Upper lobe of left lung (tissue), 6 donors: ENCODE measurements at places on chromosomes 4 and X. TPM values are rescaled to one million over a fixed set of nuclear protein-coding genes. Genes with fewer than 3 reads are reported as not detected.

PNMA5 gene
- not detected for total RNA-seq

FGG gene
- total RNA-seq: 9.9 TPM

ENOPH1 gene
- 10.9 TPM for total RNA-seq

DCAF12L2 gene
- total RNA-seq: 0.10 TPM

SHISA3 gene
- total RNA-seq: 1.4 TPM

IL1RAPL1 gene
- 0.46 TPM for total RNA-seq

FRYL gene
- total RNA-seq: 89.1 TPM

SPACA5 gene
- total RNA-seq: not detected

GRCh38 chrX:94831364-94831763 is 1157.4 kb downstream of the FAM133A start:
- no peaks in the 10 kb centered on the region for H3K36me3 ChIP-seq
- no peaks in the 10 kb centered on the region for H3K27me3 ChIP-seq
- no peaks in the 10 kb centered on the region for H3K4me1 ChIP-seq
- H3K4me3 ChIP-seq: no peak overlapping the region
- no peak overlapping the region for H3K27ac ChIP-seq
- DNase-seq: no peak

DNA sequence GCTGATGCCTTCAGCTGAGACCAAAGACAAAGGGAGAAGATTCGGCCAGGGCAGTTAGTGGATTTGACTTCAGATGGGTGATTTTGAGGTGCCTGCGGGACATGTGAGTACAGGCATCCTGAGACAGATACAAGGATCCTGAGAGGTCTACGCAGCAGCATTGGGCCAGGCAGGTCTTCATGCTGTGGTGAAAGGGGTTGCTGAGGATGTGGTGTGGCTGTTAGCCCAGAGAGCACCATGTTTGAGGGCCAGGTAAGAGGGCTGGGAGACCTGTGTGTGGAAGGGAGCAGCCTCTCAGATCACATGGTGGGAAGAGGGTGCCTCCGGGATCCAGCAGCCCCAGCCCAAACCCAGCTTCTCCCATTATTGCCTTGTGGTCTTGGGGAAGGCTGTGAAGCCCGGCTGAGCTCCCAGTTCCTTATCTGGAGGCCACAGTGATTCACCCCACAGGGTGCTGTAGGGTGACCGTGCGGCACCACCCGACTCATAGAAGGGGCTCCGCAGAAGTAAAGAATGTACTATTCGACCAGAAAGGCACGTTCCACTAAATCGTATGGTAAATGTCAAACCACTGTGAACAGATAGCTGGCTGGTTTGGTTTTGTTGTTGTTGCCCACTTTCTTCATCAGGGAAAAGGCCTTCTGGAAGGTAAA is 27.7 kb upstream of the TADA2B start:
- H3K4me3 ChIP-seq: no peak overlapping the region
- no peaks in the 10 kb centered on the region for H3K27me3 ChIP-seq
- no peak overlapping the region for H3K27ac ChIP-seq
- peaks cover 49% of the 10 kb centered on the region for H3K36me3 ChIP-seq
- no peaks in the 10 kb centered on the region for H3K4me1 ChIP-seq

GRCh38 chrX:9383655-9384054 is 81.2 kb upstream of the TBL1X start:
- no peak overlapping the region for H3K4me3 ChIP-seq
- H3K27me3 ChIP-seq: no peaks in the 10 kb centered on the region
- no peaks in the 10 kb centered on the region for H3K36me3 ChIP-seq
- no peaks in the 10 kb centered on the region for H3K4me1 ChIP-seq
- DNase-seq: no peak

GRCh38 chrX:2486476-2487133 is 14.2 kb downstream of the DHRSX start:
- H3K4me1 ChIP-seq: no peaks in the 10 kb centered on the region
- peaks cover 50% of the 10 kb centered on the region for H3K36me3 ChIP-seq
- no peaks in the 10 kb centered on the region for H3K27me3 ChIP-seq

DNA sequence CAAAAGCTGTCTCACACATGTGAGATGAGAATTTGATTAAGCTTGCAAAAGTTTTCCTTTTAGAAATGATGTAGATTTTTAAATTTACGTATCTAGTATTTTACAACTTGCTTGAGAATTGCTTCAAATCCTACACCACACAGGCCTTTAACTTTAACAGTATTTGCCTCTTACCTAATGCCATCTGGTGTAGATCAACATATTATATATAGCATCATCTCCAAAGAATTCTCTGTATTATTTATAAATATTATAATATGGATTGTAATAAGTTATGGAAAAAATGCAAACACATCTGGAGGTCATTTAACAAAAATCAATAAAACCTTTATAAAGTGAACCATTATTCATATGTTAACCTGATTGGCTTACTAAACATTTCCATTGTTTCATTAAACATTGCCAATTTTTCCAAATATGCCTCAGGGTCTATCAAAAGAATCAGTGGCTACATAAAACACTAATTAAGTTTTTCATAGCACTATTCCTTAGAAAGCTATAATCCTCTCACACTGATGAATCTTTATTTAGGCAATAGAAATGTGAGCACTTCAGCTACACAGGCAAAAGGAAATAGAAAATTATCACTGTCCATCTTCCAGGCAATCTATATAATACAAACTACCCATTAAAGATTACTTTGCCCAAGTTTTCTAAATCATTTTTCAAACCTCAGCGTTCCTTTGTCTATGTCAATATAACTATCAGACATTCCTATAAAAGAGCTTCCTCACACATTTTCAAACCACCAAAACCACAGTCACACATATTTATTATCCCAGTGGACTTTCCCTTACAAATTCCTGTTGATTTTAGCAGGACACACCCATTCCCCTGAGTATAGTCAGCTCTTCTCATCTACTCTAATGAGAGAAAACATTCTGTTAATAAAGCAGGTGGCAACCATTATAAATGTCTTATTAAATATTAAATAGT is 83.5 kb upstream of the INTU start:
- no peaks in the 10 kb centered on the region for H3K36me3 ChIP-seq
- H3K4me1 ChIP-seq: no peaks in the 10 kb centered on the region
- H3K27me3 ChIP-seq: no peaks in the 10 kb centered on the region
- no peak overlapping the region for H3K27ac ChIP-seq

DNA sequence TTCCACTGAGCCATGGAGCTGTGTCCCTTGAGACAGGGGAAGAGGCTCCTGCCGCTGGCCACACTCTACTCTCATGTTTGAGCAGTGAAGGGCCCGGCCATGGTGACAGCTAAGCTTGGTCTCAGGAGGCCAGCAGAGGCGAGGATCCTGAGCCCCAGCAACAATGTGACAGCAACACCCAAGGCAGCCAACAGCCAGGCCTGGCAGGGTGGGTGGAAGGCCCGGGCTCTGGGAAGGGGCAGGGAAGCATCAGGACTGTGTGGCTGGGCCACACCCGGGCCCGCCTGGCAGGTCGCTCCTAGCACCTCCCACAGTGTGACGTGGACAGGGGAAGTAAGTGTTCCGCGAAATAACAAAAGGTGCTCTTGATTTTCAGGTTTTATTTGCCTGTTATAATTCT is 24.8 kb downstream of the L1CAM start:
- DNase-seq: no peak
- H3K4me1 ChIP-seq: no peaks in the 10 kb centered on the region
- H3K4me3 ChIP-seq: no peak overlapping the region
- no peaks in the 10 kb centered on the region for H3K36me3 ChIP-seq
- H3K27me3 ChIP-seq: no peaks in the 10 kb centered on the region

- no peaks in the 10 kb centered on the region for H3K27me3 ChIP-seq
- H3K27ac ChIP-seq: no peak overlapping the region
- no peak overlapping the region for H3K4me3 ChIP-seq
- no peaks in the 10 kb centered on the region for H3K4me1 ChIP-seq
- H3K36me3 ChIP-seq: no peaks in the 10 kb centered on the region
These were observed 345.4 kb downstream of the STIM2 start for GRCh38 chr4:27206009-27206408.

GRCh38 chr4:138680989-138681604 is 334.5 kb upstream of the NOCT start:
- no peaks in the 10 kb centered on the region for H3K36me3 ChIP-seq
- no peak overlapping the region for H3K4me3 ChIP-seq
- DNase-seq: no peak

DNA sequence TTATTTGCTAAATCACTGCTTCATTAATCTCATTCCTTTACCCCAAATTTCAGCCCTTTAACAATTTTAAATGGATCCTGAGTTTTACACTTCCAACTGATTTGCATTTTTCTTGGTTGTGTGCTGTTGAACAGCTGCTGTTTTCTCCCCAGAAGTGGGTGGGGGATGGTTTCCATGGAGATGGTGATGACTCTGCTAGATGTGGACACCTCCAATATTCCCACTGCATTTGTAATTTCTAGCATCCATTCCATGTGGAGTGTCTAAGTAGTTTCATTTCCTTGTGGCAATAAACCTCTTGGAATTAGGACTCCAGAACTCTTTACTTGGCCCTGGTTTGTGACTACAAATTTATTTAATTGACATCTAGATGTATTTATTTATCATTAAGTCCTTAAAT is 330.4 kb downstream of the GBA3 start:
- no peaks in the 10 kb centered on the region for H3K4me1 ChIP-seq
- DNase-seq: no peak
- H3K27ac ChIP-seq: no peak overlapping the region

- DNase-seq: no peak
- H3K27ac ChIP-seq: peak overlapping the region; percentile 12
- no peak overlapping the region for H3K4me3 ChIP-seq
- H3K36me3 ChIP-seq: no peaks in the 10 kb centered on the region
- H3K27me3 ChIP-seq: no peaks in the 10 kb centered on the region
These were observed 74.6 kb upstream of the STOX2 start for GRCh38 chr4:183830438-183830985.

DNA sequence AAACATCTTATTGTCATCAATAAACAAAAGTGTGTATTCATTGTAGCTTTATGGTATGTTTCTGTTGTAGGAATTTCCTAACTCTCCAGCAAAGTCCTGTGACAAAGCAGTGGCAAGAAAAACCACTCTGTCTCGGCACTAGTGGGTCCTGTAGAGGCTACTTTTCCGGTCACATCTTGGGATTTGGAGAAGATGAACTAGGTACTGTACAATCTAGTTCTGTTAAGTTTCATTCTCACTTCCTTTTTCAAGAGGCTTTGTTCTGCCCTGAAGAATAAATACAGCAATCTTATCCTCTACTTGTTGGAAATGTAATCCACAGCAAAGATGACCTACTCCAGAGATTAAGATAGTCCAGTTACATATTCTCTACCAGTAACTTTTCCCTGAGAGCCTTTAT is 69.3 kb downstream of the HHIP start:
- H3K27ac ChIP-seq: no peak overlapping the region
- H3K4me3 ChIP-seq: no peak overlapping the region
- no peaks in the 10 kb centered on the region for H3K36me3 ChIP-seq
- no peaks in the 10 kb centered on the region for H3K27me3 ChIP-seq
- no peaks in the 10 kb centered on the region for H3K4me1 ChIP-seq

GRCh38 chrX:15425024-15425423 is 40.8 kb upstream of the VEGFD start:
- no peak overlapping the region for H3K4me3 ChIP-seq
- no peak for DNase-seq
- H3K36me3 ChIP-seq: no peaks in the 10 kb centered on the region
- H3K4me1 ChIP-seq: no peaks in the 10 kb centered on the region
- no peak overlapping the region for H3K27ac ChIP-seq

DNA sequence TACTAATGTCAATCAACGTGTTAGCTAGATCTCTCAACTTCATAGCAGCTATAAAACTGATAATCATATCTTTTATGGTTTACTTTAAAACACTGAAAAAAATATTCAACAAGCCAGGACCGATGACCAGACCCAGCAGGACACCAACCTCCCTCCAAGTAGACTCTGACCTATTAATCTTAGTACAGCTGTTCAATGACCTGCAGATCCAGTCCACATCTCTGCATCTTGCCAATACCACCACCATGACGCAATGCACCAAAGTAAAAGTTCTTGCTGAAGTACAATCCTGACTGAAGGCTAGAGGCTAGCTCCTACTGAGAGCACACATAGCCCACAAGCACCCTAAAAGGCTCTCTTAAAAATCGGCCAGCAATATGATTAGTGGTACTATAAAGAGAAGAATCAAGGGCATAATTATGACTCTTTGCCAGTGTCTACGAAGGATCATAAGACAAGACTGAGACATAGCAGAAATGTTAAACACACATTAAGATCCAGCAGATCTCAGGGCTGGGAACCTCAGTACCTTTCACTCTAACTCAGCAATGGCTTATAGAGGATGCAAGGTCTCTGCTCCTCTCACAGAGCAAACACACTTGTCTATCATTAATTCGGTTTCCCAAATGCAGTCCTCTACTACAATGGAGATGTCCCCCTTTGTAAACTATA is 7.6 kb downstream of the MED14 start:
- peaks cover 3% of the 10 kb centered on the region for H3K4me1 ChIP-seq
- H3K4me3 ChIP-seq: no peak overlapping the region
- no peaks in the 10 kb centered on the region for H3K27me3 ChIP-seq
- no peak for DNase-seq
- no peak overlapping the region for H3K27ac ChIP-seq
- no peaks in the 10 kb centered on the region for H3K36me3 ChIP-seq

DNA sequence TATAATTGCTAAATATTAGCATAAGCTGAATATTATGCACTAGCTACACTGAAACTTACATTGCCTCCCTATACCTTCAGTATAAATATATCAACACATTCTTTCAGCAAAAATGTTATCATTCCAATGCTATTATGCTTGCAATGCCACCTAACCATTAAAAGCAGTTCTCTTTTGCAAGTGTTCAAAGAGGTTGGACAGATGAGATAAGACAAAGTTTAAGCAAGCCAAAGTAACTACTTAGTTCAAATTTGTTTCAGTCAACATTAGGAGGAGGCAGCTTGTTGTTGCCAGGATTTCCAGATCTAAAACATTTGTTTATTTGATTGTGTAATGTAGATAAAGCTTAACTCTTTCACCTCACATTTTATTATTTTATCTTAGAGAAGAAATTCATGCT is 323.9 kb upstream of the FAM241A start:
- H3K4me3 ChIP-seq: no peak overlapping the region
- no peak overlapping the region for H3K27ac ChIP-seq
- no peaks in the 10 kb centered on the region for H3K36me3 ChIP-seq
- H3K27me3 ChIP-seq: no peaks in the 10 kb centered on the region
- no peaks in the 10 kb centered on the region for H3K4me1 ChIP-seq
- DNase-seq: no peak

DNA sequence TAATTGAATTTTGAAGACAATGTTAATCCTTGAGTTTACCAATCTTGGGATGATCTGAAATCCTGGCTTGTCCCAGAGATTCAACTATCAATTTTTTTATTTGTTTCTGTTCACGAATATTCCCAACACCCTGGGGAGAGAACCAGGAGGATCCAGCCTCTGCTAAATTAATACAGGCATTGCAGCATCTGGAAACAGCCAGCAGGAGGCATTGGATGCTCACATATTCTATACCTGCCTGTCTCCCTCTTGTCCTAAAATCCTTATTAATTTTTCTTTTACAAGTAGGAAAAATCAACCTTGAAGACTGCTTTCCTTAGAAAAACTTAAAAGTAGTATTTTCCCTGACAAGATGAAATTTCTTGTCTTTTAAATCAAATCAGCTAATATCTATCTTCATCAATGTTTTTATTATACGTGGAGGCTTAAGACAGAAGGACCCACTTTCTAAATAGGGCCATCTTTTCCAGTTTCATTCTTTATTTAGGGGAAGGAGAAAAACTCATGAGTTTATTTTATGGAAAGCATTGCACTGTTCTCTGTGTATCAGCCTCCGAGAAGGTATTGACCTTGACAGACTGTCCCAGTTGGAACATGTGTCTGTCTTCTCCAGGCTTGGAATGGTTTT is 102.4 kb downstream of the CLNK start:
- no peaks in the 10 kb centered on the region for H3K36me3 ChIP-seq
- peaks cover 4% of the 10 kb centered on the region for H3K4me1 ChIP-seq
- no peaks in the 10 kb centered on the region for H3K27me3 ChIP-seq
- H3K4me3 ChIP-seq: no peak overlapping the region

- no peaks in the 10 kb centered on the region for H3K36me3 ChIP-seq
- DNase-seq: no peak
- no peaks in the 10 kb centered on the region for H3K4me1 ChIP-seq
- no peak overlapping the region for H3K27ac ChIP-seq
- no peak overlapping the region for H3K4me3 ChIP-seq
- no peaks in the 10 kb centered on the region for H3K27me3 ChIP-seq
These were observed 302.9 kb upstream of the GATB start for GRCh38 chr4:152063621-152064240.
